T-helper 2 cell treated with Interferon-gamma antibody and Interleukin-4, amounts not matched to agents 5 μg/mL and 100 μg/mL, for 36 hours (primary cell): ENCODE measurements at places on chromosomes 5 and 9.

- no peak for DNase-seq
Observed at GRCh38 chr5:74028406-74028805, 402.4 kb downstream of the ARHGEF28 start.

GRCh38 chr5:135310328-135310989, 88.6 kb downstream of the MACROH2A1 start:
- DNase-seq = peak; percentile 0

DNA sequence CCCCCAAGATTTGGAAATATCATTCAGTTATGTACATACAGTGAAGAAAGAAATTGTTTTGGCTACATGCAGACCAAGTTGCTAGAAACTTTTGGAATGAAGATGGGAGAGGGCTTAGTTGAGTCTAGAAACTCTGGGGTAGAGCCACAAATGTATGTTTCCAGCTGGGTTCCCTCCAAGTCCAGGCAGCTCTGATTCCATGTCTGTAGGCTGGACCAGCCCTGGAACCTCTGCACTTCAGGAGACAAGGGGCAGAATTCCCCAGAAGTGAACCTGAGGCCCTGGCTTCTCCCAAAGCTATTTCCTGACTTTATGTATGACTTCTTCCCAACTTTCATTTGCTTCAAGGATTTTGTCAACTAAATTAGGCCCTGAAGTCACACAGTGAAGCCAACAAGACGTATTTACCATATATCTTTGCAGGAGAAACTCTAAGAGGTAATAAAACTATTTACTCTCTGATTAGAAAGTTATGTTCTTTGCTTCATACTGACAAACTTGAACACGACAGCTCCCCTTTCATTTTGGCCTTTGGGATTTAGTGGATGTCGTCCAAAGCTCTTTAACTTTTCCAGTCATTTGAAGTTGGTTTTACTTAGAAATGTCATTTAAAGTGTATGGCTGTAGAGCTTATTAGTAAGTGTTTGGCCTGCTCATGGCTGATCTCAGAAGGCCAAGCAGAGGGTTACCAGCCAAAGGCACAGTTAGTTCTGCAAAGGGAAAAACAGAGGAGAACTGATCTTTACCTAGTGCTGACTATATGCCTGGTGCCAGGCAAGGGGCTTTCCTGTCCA, 152.0 kb upstream of the SLC28A3 start:
- no peak for DNase-seq

DNA sequence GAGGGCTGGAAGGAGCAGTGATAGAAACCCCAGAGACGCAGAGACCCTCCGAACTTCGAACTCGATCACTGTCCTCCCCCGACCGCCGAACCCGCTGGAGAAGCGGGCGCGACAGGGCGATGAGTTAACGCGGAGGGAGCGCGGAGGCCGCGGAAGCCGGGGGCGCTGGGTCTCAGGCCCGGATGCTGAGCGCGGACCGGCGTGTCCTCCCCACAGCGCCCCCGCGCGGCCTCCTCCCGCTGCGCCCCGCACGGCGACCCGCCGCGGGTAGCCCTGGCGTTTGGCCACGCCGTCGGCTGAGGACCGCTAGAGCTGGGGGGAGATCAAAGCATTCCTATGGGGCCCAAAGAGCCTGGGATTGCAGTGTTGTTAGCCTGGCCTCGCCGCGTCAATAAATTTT, 7.7 kb upstream of the DMRT2 start:
- peak; percentile 24 for DNase-seq

DNA sequence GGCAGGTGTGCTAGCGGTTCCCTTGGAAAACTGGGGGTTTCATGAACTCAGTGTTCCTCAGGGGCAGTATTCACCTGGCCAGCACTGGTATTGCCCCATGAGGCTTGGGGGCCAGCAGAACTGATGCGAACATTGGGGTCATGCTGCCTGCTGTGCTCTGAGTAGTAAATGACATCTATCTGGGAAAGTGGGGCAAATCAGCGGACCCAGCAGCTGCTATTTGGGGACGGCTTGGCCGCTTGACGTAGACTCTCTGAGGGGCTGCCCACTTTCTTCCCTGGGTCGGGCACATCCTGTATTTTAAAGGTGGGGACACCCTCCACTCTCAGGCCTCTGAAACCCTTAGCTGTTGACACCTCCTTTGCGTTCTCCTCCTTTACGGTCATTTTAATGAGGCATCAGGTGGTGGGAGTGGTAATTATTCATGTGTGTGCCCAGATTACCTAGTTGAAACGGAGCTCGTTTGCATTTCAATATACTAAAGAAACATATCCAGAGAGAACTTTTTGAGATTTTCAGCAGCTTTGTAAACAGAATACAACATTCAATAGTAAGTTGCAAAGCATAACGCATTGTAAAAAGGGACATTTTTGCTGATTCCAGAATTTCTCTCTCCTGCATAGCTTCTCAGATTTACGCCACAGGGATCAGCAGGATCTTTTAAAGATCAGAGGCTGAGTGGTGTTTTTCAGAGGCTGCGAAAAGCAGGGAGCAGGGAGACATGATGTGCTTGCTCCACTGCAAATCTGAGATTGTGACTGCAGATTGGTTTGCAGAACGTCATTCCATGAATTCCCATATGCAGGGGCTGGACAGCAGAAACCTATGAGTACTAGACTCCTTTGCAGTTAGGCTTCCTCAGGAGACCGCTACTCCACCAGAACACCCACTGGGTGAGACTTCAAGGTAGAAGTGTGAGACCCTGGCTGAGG, 56.8 kb upstream of the ZFR start:
- no peak for DNase-seq

GRCh38 chr5:135600971-135601381, 22.2 kb upstream of the CXCL14 start:
- DNase-seq = no peak

DNA sequence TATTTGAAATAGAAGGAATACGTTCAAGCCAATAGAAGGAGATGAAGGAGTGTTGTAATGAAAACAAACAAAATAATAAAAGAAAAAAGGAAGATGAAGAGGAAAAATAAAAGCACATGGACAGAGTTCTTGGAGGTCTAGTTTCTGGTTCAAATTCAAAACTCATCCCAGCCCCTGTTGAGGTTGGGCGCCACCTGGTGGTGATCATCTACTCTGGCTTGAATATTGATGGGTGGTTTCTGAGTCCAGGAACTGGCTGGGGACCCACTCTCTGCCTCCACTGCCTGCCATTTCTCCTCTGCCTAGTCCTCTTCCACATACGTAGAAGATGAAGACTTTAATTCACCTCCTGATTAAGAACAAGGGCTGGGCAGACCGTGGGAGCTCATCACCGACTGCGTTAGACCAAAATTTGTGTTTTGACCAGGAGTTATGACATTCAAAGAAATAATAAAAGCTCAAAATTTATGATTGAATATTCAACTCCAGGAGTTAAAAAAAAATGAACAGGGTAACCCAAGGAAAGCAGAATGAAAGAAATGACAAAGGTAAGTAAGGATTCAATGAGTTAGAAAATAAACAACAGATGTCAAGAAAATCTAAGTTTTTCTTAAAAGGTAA, 99.0 kb upstream of the SLC1A3 start:
- DNase-seq = peak; percentile 43

DNA sequence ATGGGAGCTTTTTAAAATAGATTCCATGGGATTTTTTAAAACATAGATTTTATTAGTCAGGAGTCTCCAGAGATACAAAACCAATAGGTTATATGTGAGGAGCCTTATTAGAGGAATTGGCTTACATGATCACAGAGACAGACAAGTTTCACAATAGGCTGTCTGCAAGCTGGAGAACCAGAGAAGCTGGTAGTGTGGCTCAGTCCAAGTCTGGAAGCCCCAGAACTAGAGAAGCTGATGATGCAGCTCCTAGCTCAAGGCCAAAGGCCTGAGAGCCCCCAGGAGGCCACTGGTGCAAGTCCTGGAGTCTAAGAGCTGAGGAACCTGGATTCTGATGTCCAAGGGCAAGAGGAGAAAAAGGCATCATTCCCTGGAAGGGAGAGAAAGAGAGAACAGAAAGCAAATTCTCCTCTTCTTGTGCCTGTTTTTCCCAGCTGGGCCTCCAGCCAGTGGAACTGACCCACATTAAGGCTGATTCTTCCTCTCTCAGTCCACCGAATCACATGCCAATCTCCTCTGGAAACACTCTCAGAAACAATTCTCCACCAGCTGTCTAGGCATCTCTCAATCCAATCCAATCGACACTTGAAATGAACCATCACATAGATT, 59.3 kb downstream of the AHRR start:
- no peak for DNase-seq

GRCh38 chr5:126961702-126962101, 68.7 kb downstream of the MARCHF3 start:
- no peak for DNase-seq

GRCh38 chr9:88551546-88552137, 16.7 kb downstream of the NXNL2 start:
- DNase-seq = no peak

- DNase-seq = no peak
Observed at GRCh38 chr9:82024908-82025307, 36.3 kb downstream of the SPATA31D1 start.

- DNase-seq = no peak
Observed at GRCh38 chr5:107937204-107937603, 266.5 kb upstream of the EFNA5 start.

DNA sequence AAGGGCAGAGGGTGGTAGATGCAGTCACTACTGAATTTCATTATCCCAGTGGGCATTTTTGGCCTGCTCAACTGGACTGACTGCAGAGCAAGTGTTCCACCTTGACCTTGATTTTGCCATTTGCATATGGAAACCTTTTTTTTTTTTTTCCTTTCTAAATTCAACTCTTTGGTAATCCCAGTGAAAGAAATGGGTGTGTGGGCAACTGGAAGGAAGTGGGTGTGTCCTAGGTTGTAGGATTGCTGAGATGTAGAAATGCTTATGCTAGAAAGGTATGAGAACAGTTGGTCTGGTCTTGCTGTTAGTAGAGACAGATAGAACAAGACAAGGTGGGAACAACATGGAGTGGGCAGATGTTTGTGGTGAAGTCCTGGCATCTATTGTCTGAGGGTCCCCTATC, 7.8 kb upstream of the IL12B start:
- no peak for DNase-seq

DNA sequence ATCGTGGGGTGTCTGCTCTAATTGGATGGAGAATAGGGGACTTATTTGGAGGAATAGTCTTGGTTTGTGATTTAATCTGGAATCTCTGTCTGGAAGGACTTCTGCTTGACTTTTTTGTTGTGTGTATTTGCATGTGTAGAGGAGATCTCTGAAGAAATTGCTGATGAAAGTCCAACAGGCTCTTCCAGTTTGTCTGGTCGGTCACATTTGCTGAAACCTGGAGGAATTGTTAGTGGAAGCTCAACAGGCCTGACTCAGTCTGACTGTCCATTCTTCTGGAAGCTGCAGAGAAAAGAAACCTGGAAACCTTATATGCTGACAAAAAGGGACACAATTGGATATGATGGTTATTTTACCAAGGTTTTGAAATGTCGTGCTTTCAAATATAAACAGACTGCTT, 33.4 kb upstream of the TENT2 start:
- DNase-seq = no peak

- DNase-seq = no peak
Observed at GRCh38 chr5:141685591-141685990, 3.6 kb upstream of the ARAP3 start.

DNA sequence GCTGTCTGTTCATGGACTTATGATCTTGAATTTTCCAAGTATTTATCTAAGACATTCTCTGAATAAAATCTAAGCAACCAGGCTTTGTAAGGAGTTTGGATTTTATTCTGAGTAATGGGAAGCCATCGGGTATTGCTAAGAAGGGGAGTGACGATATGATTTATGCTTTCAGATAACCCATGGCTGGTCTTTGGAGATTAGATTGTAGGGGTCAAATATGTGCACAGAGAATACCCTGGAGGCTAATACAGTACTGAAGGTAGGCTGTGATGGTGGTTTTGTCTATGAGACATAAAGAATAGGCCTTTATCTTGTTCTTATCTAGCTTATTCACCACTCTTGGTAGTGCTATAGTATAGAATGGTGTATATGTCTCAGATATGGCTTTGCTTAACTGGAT, 60.0 kb upstream of the C5orf46 start:
- no peak for DNase-seq

DNA sequence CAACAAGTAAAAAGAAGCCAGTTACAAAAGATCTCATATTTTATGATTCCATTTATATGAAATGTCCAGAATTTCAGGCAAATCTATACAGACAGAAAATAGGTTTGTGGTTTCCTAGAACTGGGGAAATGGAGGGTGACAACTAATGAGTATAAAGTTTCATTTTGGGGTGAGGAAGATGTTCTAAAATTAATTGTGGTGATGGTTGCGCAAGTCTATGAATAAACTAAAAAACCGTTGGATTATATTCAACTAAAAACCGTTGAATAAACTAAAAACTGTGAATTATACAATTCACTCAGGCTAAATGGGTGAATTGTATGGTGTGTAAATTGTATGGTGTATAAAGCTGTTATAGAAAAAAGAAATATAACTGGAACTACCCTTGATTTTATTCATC, 47.6 kb downstream of the ADAMTS6 start:
- DNase-seq = no peak

DNA sequence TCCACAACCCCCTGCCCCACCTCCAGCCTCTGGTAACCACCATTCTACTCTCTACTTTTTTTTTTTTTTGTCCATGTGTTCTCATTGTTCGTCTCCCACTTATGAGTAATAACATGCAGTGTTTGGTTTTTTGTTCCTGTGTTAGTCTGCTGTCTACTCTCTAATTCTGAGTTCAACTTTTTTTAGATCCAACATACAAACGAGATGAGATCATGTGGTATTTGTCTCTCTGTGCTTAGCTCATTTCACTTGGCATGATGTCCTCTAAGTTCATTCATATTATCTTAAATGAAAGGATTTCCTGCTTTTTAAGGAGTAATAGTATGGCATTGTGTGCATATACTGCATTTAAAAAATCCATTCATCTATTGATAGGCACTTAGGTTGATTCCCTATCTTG, 130.9 kb downstream of the NMUR2 start:
- no peak for DNase-seq

GRCh38 chr5:151192626-151193025, 31.3 kb downstream of the CCDC69 start:
- no peak for DNase-seq

DNA sequence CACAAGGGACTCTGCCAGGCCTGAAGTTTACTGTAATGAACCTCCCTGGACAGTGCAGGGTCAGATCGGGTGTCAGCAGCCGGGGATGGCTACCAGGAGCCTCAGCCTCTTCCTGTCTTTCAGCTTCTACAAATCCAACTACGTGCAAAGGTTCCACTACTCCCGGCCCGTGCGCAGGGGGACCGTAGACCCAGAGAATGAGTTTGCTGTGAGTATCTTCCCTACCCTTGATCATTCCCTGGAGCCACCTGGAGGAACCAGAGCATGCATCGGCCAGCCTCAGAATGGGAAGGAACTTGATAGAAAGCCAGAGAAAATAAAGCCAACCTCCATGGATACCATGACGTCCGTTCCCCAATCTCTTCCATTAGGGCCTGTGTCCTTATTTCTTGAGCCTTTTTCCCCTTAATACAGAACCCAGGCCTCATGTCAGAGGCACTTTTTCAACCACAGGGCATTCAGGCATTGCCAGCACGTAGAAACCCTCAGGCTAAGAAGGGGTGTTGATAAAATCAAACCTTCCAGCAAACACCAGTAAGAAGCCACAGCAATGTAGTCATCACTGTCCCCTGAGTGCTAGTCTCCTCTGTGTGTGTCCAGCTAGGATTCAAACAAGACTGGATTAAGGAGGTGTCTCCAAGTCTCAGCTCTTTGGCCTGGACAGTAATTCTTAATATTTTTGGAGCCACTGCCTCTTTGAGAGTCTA, 49.0 kb upstream of the FOXI1 start:
- no peak for DNase-seq

- DNase-seq = no peak
Observed at GRCh38 chr5:28710360-28710759, 1672.0 kb upstream of the CDH9 start.

- DNase-seq = no peak
Observed at GRCh38 chr5:566636-567309, 42.5 kb upstream of the SLC9A3 start.

GRCh38 chr5:39977066-39977655, 552.4 kb upstream of the DAB2 start:
- DNase-seq = no peak
